Activated CD4-positive, CD25-positive, alpha-beta regulatory T cell treated with anti-CD3 and anti-CD28 coated beads, Interleukin-2, amount 50 U/mL, for 16 hours (primary cell): ENCODE measurements at places on chromosomes 5 and 9.

DNA sequence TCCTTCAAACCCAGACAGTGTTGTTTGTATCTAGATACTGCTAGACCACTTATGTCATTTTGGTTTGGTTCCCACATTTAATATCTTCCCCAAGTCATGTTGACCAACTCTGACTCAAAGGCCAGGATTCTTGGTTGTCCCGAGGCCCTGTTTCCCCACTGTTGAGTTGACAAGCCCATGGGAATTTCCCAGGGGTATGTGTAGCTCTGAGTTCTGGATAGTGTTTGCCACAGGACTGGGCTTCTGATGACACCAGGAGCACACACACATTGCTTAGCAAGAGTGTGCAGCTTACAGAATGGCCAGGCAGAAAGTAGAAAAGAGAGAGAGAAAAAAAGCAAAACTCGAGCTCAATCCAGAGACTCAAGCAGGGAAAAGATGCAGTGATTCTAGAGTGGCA, 214.4 kb downstream of the NXNL2 start:
- no peak for DNase-seq

GRCh38 chr9:69229367-69229766, 55.3 kb downstream of the TJP2 start:
- DNase-seq: no peak

GRCh38 chr5:180810959-180811622, 8.5 kb upstream of the MGAT1 start:
- no peak for DNase-seq

DNA sequence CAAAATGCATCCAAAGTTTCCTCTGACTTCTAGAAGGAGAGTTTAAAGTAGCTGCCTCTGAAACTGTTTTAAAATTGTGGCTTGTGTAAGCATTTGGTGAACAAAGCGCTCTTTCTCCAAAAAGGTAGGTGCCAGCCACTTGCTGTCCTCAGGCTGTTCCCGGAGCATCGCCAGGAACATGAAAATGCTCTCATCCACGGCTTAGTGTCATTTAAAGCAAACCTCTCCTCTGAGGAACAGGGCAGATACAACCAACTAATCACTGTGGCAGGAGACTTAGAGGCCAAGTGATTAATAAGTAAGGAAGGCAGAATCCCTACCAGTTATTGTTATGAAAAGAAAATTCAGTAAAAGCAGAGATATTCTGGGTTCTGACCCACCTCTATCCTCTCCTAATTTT, 165.6 kb downstream of the DCP2 start:
- DNase-seq: no peak

- DNase-seq: no peak
Measured at GRCh38 chr5:133456933-133457402, 155.4 kb downstream of the FSTL4 start.

DNA sequence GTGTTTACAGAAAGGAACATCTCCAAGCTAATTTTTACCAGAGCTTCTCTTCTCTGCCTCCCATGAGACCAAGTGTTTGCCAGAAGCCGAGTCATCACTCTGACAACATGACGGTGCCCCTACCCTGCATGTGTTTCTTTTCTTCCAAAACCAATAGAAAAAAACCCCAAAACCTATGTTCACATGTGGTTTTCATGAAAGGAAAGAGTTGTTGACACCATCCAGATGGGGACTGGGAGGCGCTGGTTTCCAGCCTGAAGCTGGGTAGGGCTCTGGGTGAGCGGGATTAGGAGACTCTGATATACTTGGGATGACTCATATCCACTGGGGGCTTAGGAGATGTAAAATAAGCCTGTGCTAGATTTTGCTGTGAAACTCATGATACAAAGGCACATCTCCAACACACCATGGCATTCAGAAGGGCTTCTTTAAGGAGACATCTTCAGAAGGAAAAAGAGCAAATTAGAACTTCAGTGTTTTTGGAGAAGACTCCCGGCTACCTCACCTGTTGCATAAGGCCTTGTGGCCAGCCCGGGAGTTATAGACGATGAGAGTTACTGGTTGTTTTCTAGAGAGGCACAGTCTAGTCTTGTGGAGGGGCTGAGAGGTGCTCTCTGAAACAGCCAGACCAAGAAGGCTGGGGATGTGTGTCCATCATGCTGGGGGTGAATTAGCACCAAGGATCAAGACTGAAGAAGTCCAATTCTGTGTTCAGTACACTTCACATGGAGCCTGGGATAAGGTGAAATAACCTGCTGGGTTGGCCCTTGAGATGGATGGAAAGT, 108.9 kb upstream of the LHFPL2 start:
- no peak for DNase-seq

DNA sequence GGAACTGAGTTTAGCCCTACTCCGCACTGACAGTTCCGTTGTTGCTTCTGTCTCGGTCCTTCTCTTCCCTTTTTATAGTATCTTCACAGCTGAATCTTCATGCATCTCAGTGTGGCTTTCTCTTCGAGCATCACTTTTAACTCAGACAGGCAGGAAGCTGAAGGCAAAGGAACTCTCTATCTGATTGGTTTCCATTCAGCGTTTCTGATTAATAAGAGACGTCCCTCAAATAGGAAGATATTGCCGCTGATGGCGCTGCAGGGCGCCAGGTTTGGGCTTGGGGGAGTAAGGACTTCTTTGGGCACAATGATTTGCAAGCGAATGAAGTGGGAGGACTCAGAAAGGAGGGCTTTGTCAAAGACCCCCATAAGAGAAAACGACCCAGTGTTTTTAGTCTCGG, at the start of gene CDH9:
CDH9 (minus strand) TSS at position 111 of the 400 bp plus-strand sequence. CDS start 50,253 bp downstream, outside the sequence.
- no peak for DNase-seq

GRCh38 chr9:5389109-5389732, 48.5 kb downstream of the PLGRKT start:
- no peak for DNase-seq

GRCh38 chr5:180381428-180381827, 28.3 kb upstream of the GFPT2 start:
- DNase-seq: no peak

GRCh38 chr9:97801180-97801579, 51.8 kb upstream of the FOXE1 start:
- DNase-seq: no peak

DNA sequence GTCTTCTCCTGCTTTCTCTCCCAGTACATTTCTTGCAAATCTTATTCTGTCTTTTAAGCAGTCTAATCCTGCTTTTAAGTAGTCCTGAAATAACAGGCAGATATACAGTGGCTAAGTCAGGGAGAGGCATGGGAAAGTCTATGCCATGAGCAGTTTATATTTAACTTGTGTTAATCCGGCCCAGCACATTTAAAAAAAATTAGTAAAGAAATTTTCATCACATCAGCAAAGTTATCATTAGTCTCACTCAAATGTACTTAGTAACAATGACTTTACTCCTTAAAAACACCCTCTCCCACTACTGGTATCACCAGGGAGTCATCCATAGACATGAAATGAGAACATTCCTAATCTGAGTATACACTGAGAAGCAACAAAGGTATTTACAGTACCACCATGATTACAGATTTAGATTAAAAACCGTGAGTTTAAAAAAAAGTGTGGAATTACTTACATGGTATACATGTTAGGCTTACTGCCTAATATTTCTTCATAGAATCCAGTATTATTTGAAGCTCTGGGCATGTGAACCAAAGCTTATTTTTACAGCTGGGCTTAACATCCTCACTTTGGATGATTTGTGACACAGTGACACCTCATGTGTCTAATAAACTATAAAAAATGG, 75.9 kb upstream of the DAB2 start:
- no peak for DNase-seq

- DNase-seq: no peak
Measured at GRCh38 chr9:34200092-34200491, 21.2 kb downstream of the UBAP1 start.

- DNase-seq: no peak
Measured at GRCh38 chr5:2666081-2666480, 85.4 kb downstream of the IRX2 start.

- DNase-seq: no peak
Measured at GRCh38 chr9:127635201-127635735, 23.2 kb downstream of the STXBP1 start.

DNA sequence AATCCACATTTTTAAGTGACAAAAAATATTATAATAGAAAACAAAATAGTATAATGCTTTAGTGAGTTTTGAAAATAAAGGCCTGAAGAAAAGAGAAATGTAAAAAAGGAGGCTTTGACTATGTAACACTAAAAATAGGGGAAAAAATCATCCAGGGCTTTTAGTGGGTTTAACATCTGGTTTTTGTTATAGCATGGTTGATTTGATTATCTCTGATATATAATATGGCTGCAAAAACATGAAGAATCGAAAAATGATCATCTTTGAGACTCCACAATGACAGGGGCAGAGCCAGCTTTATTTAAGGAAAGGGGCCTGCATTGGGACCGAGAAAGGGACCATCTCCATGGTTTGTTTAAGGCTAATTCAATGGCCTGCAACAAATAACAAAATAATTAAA, 393.8 kb downstream of the PLK2 start:
- DNase-seq: no peak

- no peak for DNase-seq
Measured at GRCh38 chr5:73544429-73545402, 20.7 kb downstream of the ANKRA2 start.

GRCh38 chr9:16458696-16459420, 411.6 kb downstream of the BNC2 start:
- DNase-seq: no peak

DNA sequence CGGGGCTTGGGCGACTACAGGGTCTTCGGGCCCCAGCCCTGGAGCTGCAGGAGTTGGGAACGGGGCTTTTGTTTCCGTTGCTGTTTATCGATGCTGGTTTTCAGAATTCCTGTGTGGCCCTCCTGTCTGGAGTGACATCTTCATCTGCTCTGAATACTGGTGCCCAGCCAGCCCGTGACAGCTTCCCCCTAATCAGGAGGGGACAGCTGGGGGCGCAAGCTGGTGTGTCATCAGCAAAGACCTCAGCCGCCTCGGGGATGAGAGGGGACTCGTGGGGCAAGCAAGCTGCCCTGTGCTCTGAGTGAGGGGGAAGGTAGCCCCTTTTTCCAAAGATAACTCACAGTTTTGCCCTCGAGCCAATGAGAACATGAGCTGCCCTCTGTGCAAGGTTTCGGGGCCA, 110.7 kb downstream of the RXRA start:
- DNase-seq: no peak

- DNase-seq: no peak
Measured at GRCh38 chr5:16500024-16500423, 34.4 kb upstream of the ZNF622 start.

GRCh38 chr9:86700629-86701028, 246.7 kb downstream of the GAS1 start:
- DNase-seq: no peak

GRCh38 chr5:164012371-164012770, 507.0 kb downstream of the MAT2B start:
- no peak for DNase-seq

- DNase-seq: no peak
Measured at GRCh38 chr5:180133971-180134508, 62.5 kb upstream of the RNF130 start.

DNA sequence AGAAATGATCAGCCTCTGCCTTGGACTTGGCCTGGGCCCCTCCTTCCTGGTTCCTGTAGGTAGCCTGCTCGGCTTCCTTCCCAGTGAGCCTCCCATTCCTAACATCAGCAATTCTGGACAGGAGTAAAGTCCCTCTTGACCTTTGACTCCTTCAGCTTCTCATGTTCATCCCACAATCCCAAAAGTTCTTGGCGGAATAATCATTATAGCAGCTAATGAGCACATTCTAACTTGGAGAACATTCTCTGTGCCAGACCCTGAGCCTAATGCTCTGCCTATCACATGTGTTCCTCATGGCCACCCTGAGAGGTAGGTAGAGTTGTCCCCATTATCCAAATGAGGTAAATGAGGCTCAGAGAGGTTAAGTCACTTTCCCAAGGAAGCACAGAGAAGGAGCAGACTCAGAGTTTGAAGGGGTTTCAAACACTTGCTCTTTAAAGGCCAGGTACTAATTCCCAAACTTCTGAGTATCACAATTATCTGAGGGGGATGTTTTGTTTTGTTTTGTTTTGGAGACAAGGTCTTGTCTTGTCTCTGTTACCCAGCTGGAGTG, 21.2 kb downstream of the SWI5 start:
- no peak for DNase-seq

DNA sequence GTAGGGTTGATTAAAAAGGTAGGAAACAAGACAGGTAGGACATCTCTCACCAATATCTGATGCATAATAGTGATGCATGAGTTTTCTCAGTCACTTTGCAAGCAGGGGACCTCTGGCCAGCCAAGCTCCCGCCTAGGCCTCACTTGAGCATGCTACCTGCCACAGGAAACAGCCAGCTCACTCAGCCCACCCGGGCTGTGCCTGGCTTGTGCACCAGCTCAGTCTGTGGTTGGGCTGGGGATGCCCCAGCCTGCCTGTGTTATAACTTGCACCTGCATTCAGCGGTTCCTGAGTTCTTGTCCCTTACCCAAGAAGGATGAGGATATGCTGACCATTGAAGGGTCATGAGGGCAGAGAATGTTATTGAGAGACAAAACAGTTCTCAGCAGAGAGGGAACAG, 172.8 kb upstream of the PLCXD3 start:
- DNase-seq: no peak

DNA sequence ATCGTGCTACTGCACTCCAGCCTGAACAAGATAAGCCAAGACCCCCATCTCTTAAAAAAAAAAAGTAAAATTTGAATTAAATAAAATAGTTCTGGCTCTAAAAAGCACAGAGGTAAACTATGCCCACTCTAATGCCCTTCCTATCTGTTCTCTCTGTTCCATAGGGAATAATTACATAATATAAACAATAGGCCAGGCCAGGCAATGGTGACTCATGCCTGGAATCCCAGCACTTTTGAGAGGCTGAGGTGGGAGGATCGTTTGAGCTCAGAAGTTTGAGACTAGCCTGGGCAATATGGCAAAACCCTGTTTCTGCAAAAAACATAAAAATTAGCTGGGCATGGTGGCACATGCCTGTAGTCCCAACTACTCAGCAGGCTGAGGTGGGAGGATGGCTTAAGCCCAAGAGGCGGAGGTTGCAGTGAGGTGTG, 47.4 kb downstream of the MYO10 start:
- no peak for DNase-seq

DNA sequence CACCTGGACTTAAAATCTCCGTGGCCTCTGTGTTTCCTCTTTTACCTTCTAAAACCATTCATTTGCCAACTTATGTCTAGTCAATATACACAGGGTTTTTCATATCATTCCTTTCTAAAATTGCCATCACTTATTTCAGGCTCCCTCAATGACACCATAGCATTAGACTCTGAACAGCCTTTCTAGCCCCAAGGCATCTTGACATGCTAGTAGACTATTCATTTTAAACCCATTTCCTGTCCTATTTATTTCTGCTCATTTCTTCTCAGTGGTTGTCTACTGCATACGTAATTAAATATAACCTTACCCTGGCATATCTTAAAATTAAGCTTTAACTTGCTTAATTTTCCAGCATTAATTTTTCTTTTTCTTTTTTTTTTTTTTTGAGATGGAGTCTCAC, 83.2 kb downstream of the PHAX start:
- DNase-seq: no peak

DNA sequence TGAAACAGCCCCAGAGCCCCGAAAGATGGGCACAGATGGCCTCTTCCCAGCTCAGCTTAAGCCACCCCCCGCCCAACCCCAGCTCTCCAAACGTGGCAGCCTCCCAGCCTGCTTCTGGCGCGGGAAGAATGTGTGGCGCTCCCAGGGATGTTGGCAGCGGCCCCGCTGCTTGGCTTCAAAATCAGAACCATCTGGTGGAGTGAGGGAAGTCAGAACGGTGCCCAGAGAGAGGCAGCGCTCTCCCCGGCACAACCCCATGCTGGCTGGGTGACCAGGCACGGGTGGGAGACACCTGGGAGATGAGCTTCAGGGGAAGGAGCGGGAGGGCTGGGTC, 72.7 kb upstream of the ORM1 start:
- no peak for DNase-seq

- DNase-seq: no peak
Measured at GRCh38 chr5:75512383-75513074, 838 bp downstream of the POLK start.
